Astrocyte of the spinal cord (primary cell): ENCODE measurements at places on chromosomes 13 and 19.

- no peak for DNase-seq
Observed at GRCh38 chr13:33379608-33380007, 94.1 kb upstream of the STARD13 start.

DNA sequence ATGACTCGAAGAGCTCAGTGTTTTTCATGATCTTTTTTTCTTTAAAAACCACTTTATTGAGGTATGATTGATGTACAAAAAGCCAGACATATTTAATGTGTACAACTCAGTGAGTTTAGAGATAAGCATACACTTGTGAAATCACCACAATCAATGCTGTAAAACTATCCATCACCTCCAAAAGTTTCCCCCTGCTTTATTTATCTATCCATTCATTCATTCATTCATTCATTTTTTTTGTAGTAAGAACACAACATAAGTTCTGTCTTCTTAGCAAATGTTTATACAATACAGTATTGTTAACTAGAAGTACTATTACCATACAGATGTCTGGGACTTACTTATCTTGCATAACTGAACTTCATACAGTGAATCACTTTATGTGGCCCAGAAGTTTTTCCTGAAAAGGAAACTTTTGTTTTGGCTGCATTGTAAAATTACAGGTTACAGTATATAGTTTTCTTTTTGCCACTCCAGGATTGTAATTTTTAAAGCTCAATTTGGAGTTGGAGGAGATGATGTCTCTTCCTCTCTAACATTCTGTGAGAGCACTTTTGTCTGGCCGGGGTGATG lies 6.7 kb downstream of the RAP2A start:
- no peak for DNase-seq

- peak; percentile 90 for DNase-seq
Observed at GRCh38 chr13:31765138-31765785, 25.9 kb downstream of the RXFP2 start.

GRCh38 chr13:23500849-23501248 lies 67.3 kb upstream of the SACS start:
- DNase-seq, result peak; percentile 83

DNA sequence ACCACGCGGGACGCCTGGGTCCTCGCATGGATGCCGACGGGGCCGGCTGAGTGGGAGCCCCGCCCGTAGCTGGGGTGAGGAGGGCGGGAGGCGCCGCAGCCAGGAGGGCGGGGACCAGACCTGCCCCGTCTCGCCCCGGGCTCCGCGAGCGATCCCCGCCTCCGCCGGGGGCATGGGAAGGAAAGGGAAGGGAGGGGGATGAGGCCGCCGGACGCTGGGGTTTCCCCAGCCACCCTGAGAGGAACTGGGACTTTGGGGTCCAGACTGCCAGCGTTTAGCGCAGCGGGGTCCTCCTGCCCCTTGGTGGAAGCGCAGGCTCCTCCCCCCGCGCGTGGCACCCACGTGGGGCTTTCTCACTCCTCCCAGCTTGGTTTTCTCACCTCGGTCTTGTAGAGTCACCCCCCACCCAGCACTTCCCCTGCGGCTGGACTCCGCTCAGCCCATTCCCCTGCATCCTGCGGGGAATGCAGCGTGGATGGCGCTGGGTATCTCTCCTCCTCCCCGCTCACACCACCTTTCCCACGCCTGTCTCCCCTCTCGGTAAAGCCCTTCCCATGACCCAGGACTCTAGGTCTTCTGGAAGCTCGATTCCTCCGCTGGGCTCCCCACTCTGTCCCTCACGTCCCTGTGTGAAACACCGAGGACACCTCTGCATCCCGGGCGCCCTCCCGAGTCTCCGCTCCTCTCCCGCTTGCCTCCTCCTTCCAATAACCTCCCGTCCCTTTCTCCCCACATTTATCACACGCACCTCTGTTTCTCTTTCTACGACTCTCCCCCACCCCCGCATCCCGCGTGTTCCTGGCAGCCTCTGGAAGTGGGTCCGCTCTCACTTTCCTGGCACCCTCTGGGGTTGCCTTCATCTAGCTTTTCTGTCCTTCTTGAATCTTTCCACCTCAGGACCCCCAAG lies 2.1 kb downstream of the TGFB1 start:
- peak; percentile 60 for DNase-seq

- no peak for DNase-seq
Observed at GRCh38 chr19:40672038-40672437, 18.4 kb downstream of the NUMBL start.

DNA sequence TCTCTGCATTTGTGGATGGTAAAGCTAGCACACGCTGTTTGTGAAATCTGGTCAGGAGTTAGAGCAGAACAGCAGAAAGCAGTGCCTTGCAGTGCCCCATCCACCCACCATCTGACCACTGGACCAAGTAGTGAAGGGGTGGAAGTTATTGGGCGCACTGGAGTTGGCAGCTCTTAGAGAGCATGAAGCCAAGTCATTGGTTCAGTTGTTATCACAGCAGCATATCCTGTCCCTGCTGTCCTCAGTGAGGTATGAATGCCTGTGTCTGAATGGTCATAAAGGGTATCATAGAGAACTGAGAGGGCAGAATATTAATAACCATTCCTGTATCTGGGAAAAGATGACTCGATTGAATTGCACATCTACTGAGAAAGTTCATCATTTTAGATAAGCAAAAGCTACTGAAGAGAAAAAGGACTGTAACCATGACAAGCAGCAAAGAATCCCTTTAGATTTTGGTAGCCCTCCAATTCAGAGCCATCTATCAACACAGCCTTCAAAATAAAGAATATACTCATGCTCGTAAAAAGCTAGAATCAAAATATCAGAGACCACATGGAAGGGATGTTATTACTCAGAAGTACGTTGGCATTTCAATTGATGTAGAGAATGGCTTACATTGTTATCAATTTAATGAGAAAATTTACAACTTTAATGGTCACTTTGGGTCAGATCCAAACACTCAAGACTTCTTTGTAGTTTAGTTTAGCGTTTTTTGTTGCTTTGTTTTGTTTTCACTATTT lies 919.0 kb downstream of the EFNB2 start:
- DNase-seq, result peak; percentile 33

DNA sequence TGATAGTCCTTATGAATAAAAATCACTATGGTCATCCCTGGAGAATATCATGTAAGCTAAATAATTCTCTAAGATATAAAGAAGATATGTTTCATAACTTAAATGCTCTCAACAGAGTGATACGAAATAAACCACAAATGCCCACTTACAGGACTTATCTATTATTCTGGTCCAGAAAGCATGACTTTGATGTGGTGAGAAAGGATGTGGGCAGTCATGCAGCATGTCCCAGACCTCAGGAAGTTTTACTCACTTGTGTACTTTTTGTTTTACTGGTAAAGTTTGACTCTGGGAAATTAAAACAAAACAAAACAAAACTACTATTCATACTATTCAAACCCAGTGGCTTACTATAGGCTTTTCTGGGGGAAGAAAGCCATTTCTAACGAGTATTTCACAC lies 483.2 kb upstream of the SLITRK6 start:
- peak; percentile 82 for DNase-seq

GRCh38 chr13:20390526-20391175 lies 135.0 kb downstream of the CRYL1 start:
- no peak for DNase-seq

DNA sequence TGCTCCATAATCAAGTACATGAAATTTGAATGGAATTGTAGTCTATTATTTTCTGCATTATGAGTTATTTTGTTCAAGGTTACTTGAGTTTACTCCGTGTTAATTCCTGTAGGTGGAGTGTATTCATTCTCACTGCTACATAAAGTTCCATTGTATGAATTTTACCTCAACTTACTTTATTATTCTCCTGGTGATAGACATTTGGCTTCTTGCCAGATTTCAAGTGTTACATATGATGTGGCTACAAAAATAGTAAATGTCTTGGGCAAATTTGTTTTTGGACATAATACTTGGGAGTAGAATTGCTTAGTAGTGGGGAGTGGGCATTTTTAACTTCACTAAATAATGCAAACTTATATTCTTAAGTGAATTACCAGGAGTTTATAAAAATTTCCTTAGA lies 328.9 kb downstream of the SHISA2 start:
- no peak for DNase-seq

GRCh38 chr19:15683411-15683810 lies 10.5 kb downstream of the CYP4F12 start:
- no peak for DNase-seq

- DNase-seq, result peak; percentile 42
Observed at GRCh38 chr13:109787135-109787954, 962 bp upstream of the IRS2 start.

- peak; percentile 16 for DNase-seq
Observed at GRCh38 chr19:45766869-45767346, 2.1 kb downstream of the SIX5 start.

DNA sequence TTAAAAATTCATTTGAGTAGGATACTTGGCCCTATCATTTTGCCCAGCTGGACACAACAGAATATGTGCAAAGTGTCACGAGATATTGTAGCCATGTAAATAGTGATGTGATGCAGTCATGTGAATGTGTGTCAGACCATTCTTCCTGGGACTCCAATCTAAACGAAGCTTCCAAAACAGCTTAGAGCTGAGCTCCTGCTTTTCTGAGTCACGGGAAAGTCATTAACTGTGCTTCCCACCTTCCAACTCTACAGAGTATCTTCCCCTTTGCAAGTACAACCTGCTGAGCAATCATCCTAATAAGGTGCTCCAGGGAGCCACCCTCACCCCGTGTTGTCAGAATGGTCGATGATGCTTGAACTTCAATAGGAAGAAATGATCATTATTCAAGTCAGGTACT lies 294.7 kb downstream of the MYO16 start:
- DNase-seq, result peak; percentile 20

DNA sequence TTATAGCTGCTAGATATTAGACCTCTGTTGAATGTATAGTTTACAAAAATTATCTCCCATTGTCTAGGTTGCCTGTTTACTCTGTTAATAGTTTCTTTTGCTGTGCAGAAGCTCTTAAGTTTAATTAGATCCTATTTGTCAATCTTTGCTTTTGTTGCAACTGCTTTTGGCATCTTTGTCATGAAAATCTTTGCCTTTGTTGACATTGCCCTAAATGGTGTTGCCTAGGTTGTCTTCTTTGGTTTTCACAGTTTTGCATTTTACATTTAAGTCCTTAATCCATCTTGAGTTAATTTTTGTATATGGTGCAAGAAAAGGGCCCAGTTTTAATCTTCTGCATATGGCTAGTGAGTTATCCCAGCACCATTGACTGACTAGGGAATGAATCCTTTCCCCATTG lies 331.1 kb downstream of the ITGBL1 start:
- DNase-seq, result no peak

- DNase-seq, result no peak
Observed at GRCh38 chr19:41744850-41745249, 10.5 kb upstream of the CEACAM6 start.

- DNase-seq, result no peak
Observed at GRCh38 chr19:40923934-40924391, 41.9 kb upstream of the CYP2A7 start.

DNA sequence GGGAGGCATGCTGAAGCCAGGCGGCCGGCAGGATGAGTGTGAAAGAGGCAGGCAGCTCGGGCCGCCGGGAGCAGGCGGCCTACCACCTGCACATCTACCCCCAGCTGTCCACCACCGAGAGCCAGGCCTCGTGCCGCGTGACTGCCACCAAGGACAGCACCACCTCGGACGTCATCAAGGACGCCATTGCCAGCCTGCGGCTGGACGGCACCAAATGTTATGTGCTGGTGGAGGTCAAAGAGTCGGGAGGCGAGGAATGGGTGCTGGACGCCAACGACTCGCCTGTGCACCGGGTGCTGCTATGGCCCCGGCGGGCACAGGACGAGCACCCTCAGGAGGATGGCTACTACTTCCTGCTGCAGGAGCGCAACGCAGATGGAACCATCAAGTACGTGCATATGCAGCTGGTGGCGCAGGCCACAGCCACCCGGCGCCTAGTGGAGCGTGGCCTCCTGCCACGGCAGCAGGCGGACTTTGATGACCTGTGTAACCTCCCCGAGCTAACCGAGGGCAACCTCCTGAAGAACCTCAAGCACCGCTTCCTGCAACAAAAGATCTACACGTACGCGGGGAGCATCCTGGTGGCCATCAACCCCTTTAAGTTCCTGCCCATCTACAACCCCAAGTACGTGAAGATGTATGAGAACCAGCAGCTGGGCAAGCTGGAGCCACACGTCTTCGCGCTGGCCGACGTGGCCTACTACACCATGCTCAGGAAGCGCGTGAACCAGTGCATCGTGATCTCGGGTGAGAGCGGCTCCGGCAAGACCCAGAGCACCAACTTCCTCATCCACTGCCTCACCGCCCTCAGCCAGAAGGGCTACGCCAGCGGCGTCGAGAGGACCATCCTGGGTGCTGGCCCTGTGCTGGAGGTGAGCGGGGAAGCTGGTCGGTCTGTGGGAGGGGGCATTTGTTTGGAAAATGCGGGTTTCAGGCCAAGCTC lies 26.4 kb downstream of the MYO9B start:
- DNase-seq, result no peak

DNA sequence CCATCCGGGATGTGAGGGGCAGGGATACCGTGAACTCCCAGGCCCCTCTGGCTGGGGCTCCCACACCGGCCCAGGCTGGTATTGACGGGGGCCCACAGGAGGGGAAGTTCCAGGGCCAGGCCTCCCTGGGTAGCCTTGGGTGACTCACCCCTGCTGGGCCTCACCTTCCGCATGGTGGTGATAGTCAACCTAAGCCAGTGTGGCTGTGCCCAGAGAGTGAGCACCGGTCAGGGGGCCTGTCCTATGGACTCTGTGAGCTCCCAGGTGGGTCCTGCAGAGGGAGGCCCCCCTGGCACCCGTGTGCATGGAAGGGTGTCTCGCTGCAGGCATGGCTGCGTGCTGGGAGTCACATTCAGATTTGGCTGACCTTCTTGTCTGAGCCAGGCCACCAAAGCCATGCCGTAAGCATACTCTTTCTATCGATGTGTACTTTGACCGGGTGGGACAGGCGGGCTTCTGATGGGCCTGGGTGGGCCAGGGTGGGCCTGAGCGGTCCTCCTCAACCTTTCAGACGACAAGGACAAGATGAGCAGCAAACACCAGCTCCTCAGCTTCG lies 27.6 kb downstream of the DHX34 start:
- no peak for DNase-seq

- DNase-seq, result peak; percentile 41
Observed at GRCh38 chr19:2618611-2619010, 83.9 kb downstream of the GNG7 start.

DNA sequence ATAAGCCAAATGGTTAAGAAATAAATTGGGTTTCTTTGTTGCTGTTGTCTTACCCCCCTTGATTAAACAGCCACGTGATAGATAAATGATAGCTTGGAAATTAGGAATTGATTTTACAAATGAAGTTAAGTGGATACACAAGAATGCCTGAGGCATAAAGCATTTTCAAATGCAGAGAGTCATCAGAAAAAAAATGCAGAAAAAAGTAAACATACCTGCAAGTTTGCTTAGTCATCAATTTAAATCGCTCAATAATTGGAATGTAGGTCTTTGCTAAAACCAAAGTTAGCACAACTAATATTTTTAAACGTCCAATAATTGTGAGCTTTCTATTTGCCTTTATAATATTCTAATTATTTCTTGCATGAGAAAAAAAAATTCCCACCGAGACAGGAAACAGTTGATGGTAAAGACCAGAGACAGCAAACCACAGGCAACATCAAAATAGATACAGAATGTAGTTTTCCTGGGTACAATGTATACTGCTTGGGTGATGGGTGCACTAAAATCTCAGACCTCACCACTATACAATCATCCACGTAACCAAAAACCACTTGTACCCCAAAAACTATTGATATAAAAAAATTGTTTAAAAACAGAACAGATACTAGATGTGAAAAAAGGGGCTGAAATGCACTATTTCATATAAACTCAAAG lies 924.0 kb downstream of the PCDH9 start:
- DNase-seq, result no peak

GRCh38 chr19:12996406-12997094 lies 1.3 kb downstream of the NFIX start:
- DNase-seq, result no peak

GRCh38 chr13:113589961-113590339 lies 5.4 kb downstream of the TFDP1 start:
- DNase-seq, result no peak

GRCh38 chr13:60112771-60113170 lies 51.0 kb downstream of the DIAPH3 start:
- peak; percentile 30 for DNase-seq
